ENCODE measurements at places on chromosomes 3 and 15.

DNA sequence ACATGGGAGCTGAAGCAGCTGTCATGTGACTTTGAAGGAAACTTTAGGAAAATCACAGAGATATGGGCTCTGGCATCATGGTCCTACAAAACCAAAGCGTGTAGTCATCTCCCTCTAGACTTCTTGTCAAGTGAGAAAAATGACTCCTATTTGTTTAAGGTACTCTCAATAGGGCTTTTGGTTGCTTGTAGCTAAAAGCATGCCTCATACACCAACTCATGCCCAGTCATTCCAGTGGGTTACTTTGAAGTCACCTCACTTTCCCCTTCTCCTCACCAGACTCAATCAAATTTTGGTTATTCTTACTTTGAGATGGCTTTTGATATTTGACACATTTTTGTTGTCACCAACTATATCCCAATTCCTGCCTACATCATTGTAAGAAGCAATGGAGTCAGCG, 81.6 kb downstream of the BOC start:
- no peak for DNase-seq

DNA sequence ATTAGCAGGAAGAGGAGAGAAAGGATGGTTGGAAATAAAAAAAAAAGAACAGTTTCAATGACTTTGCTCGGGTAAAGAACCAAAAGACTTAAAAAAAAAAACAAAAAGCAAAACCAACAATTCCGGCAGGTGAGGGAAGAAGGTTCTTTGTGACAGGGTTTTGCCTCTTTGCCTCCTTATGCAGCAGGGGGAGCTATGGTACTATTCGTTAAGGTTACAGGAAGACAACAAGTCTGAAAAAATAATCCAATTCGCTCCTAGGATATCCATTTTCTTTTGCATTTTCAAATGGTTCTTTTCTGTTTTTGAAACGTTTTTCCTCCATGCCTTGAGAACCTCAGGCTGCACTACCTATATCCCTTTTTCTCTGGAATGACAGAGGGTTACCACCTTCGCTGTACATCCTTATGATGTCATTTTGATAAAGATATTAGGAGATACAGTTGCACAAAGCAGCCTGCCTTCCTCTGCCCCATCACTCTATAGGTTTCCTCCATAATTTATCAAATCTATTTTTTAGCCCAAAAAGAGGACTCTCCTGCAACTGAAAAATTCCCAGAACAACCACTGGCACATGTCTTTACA, 55.0 kb downstream of the CFAP20DC start:
- peak; percentile 40 for DNase-seq

- DNase-seq = no peak
These were observed 313.3 kb downstream of the SATB1 start for GRCh38 chr3:18111796-18112232.

DNA sequence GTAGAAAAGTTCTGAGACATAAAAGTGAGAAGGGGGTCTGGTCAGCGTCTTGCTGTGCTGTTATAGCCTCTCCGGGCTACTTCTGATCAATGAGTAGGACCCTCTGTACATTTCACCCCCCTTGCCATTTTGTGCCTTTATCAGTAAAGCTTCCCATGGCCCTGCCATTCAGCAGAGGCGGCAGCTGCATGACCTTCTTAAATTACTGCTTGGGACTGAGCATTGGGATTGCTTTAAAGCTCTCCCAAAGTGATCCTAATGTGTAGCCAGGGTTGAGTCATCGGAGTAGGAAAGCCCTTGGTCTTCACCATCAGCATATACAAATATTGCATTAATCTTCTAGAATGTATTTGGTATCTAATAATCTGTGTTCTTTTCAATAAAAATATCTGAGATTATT, 70.2 kb downstream of the FMN1 start:
- no peak for DNase-seq

GRCh38 chr3:142209655-142210054, 15.7 kb downstream of the GK5 start:
- DNase-seq = peak; percentile 25

- DNase-seq = no peak
These were observed 133.2 kb upstream of the CHRM5 start for GRCh38 chr15:33834892-33835743.

- no peak for DNase-seq
These were observed 18.8 kb downstream of the NBEAL2 start for GRCh38 chr3:46998121-46998851.

DNA sequence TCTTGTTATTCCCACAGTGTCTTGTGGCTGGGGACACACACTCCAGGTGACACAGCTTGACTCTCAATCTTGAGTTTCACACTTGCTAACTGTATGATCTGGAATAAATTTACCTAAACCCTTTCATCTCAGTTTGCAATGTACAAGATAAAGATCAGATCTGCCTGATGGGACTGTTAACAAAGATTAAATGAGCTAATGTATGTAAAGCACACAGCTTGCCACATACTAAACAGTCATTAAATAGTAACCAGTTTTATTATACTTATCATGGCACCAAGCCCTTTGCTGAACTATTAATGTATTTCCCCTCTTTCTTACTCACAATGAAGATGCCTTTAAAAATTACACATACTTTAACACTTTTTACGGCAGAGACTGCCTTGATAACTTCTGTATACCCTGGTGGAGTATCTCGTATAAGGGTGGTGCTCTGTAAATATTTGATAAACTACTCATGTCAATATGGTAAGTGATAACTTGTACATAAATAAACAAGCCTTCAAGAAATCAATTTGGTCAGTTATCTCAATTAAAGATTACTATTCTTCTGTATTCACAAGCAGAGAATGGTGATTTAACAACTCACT, 184.5 kb downstream of the STAG1 start:
- DNase-seq = no peak

DNA sequence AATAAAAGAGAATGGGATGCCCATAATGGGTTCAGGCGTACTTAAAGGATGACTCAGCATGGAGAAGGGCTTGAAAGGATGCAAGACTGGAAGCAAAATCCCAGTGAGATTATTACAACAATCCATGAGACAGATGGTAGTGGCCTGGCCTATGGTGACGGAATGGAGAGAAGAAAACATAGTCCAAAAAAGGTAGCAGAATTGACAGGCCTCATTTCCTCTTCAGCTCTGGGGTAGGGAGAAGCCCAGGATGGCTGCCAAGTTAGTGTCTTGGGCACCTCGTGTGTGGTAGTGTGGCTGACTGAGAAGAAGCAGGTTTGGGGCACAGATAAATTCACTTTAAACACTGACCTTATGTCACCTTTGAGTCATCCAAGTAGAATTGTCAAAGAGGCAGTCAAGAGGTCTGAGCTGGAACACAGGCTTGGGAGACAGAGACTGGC, 18.1 kb downstream of the MB21D2 start:
- DNase-seq = peak; percentile 80

- no peak for DNase-seq
These were observed 1029.2 kb downstream of the EPHA3 start for GRCh38 chr3:90136456-90137191.

- DNase-seq = no peak
These were observed 880 bp downstream of the NISCH start for GRCh38 chr3:52456169-52456799.

DNA sequence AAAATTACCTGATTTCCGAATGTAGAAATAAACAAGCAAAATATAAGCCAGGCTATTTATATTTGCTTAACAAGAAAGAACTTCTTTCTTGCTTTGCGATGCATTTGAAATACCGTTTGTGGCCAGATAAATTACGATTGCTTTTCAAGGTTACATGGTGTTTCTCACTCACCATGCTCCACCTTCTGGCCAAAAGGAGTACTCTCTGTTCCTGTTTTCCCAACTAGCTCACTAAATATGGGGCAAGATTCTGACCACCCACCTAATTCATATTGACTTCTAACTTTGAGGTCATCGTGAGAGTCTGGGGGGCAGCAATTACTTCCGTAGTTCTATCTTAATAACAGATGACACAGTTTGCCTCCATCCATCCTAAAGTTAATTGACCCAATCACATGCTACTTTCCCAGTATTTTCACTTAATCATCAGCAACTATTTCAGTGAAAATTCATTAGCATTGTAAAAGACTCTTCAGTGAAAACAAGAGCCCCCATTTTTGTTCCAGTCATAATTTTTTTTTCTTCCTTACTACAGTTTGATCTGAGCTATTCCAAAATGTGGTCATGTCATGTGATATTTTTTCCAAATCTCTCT, 25.9 kb downstream of the ACP3 start:
- DNase-seq = peak; percentile 8

- DNase-seq = peak; percentile 27
These were observed 186.8 kb downstream of the CHST2 start for GRCh38 chr3:143306407-143306806.

DNA sequence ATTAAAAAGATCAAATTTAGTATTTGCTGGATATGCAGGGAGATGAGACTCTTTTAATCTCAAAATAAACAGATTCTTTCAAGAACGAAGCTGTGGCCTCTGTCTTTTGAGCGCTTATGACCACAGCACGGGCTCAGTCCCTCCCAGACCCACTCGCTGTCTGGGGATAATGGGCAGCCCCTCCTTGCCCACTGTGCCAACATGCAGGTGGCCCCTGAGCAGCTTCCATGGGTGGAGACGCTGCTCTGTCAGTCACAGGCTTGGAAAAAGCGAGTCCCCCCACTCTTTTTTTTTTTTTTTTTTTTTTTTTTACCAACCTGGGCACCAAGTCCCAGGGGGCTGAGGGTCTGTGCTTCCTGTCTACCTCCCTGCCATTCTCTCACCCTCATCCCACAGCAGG, 150.9 kb downstream of the LRRK1 start:
- no peak for DNase-seq

DNA sequence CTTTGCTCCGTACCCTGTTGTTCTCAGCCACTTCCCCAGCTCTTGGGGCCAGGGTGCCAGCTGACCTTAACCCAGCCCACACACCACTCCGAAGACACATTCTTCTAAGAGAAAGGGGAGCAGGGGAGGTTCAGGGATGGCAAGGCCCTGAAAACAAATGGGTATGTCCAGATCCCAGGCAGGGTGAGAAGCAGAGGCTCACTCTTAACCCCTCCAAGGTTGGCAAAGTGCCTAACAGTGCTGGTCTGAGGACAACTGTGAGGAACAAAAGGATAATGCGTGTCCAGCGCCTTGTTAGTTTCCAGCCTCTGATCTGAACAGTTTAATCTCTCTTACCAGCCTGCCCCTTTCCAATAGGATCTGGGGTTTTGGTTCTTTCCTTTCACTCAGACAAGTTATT, 1.5 kb downstream of the TMEM44 start:
- no peak for DNase-seq

- DNase-seq = peak; percentile 79
These were observed 315.1 kb upstream of the CBLB start for GRCh38 chr3:106183762-106184391.

DNA sequence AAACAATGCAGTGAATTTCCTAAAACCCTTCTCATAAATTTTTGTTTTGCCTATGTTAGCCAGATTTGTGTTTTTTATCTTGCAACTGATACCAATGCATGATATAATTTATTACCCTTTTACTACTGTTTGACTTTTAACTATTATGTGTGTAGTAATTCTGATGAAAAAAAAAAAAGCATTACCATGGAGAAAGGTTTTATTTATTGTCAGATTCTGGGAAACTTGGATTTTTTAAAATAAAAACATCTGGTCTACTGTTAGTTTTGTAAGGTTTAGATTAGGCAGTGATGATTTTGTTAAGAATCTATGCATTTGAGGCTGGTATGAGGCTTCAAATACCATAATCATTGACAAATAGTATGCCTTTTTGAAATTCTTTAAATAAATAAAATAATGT, 470.4 kb upstream of the ROBO1 start:
- no peak for DNase-seq

GRCh38 chr3:31064021-31064420, 169.6 kb upstream of the GADL1 start:
- DNase-seq = no peak

DNA sequence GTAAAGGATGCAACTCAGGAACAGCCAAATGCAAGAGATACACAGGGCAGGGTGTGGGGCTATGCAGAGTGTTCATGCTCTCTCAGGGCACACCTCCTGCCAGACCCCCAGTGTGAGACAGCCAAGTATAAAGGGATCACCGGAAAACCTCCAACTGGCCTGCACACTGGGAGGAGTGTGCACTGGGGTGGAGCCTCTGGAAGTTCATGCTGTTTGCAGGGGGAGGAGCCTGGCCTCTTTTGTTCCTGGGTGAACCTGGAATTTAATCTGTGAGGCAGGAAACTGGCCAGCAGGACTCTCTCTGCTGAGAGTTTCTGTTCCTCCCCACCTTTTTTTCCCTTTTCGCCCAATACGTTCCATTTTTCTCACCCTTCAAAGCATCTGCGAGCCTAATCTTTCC, 204.1 kb downstream of the WNT5A start:
- DNase-seq = no peak

GRCh38 chr15:29805043-29805707, 17.1 kb downstream of the TJP1 start:
- DNase-seq = peak; percentile 59

GRCh38 chr15:76345880-76346668, 9.5 kb downstream of the ISL2 start:
- no peak for DNase-seq

- no peak for DNase-seq
These were observed 32.2 kb upstream of the PLA2G4E start for GRCh38 chr15:42053010-42053409.

DNA sequence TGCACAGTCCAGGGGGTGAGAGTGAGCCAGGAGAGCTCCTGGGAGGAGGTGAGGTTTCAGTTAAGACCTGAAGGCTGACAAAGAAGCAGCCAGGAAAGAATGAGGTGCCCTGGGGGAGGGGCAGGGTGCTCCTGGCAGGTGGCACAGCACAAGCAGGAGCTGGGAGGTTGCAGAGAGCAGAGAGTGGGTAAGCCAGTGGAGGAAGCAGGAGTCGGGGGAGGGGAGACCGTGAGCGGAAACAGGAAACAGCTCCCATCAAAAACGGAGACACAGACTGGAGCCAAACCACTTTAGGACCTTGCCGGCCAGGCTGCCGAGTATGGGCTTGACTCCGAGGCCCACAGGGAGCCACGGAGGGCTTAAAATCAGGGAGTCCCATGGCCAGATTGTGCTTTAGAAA, 12.1 kb upstream of the FBLN2 start:
- no peak for DNase-seq

DNA sequence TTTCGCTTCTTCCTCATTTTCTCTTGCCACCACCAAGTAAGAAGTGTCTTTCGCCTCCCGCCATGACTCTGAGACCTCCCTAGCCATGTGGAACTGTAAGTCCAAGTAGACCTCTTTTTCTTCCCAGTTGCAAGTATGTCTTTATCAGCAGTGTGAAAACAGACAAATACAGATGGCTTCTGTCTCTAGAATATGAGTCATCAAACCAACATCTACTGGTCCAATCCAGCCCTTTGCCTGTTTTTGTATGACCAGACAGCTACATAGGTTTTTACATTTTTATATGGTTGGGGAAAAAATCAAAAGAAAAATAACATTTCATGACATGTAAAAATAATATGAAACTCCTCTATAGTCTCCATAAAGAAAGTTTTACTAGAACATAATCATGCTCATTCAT, 118.7 kb upstream of the PTPRG start:
- DNase-seq = no peak

GRCh38 chr3:97360804-97361203, 403.8 kb upstream of the ARL6 start:
- no peak for DNase-seq
